Stimulated activated CD8-positive, alpha-beta memory T cell treated with anti-CD3 and anti-CD28 coated beads, Interleukin-7, amount 100 ng/mL, for 1 hour (primary cell): ENCODE measurements at places on chromosomes 7 and 10.

GRCh38 chr10:132270256-132270655, 37.5 kb downstream of the STK32C start:
- no peak for DNase-seq

GRCh38 chr10:80411267-80411668, 2.9 kb downstream of the PRXL2A start:
- DNase-seq, result no peak

- no peak for DNase-seq
Measured at GRCh38 chr7:6649241-6649961, 12.3 kb downstream of the ZNF316 start.

DNA sequence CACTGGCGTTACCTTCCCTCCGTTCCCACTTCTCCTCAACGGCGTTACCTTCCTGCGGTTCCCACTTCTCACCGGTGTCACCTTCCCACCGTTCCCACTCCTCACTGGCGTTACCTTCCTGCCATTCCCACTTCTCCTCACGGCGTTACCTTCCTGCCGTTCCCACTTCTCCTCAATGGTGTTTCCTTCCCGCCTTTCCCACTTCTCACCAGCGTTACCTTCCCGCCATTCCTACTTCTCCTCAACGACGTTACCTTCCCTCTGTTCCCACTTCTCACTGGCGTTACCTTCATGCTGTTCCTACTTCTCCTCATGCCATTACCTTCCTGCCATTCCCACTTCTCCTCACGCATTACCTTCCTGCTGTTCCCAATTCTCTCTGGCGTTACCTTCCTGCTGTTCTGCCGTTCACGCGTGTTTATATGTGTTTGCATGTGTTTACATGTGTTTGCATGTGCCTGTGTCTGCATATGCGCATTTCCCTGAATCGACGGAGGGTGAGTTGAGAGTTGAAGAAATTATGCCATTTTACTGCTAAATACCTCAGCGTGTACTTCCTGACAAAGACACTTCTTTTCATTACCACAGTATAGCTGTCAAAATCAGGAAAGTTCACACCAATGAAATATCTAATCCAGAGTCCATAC, 23.2 kb upstream of the CFAP46 start:
- no peak for DNase-seq

- DNase-seq, result no peak
Measured at GRCh38 chr7:128021366-128021765, 9.9 kb downstream of the LRRC4 start.
